Nucleus accumbens (tissue), 56 donors: ENCODE measurements at places on chromosomes 5 and 9.
A peak's percentile ranks its signal among the peaks of the same experiment; 100 is the strongest.

- no peak for DNase-seq
These were observed 245.4 kb downstream of the FBXL17 start for GRCh38 chr5:108136493-108136892.

GRCh38 chr5:151164687-151165392, 7.3 kb upstream of the ANXA6 start:
- DNase-seq = peak; percentile 34

DNA sequence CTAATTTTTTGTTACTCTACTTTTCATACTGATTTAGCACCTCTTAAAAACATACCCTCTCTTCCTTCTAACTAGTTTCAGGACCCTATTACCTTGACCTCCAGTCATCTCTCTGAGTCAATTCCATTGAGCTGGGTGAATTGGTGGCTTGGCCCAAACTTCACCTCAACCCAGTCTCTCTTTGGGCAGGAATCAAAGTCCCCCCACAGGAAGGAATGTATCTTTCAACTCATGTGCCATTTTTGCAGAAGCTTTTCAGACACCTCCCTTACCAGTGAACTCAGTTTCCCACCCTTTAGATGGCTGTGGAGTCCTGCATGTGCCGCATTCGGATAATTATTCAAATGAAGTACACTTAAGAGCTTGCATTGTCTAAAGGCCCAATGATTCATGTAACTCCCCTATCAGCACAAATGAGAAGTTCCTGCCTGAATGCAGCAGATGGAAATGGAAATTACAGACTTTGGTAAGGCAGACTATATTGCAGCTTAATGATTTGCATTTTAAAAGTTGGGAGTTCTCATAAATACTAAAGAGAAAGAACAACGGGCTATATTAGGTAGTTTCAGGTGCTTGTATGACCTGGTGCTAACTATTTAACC, 693.5 kb downstream of the PTPRD start:
- no peak for DNase-seq

GRCh38 chr5:159877894-159878448, 38.3 kb upstream of the ADRA1B start:
- DNase-seq = peak; percentile 12

- no peak for DNase-seq
These were observed 76.8 kb upstream of the CDK20 start for GRCh38 chr9:88051138-88051537.

DNA sequence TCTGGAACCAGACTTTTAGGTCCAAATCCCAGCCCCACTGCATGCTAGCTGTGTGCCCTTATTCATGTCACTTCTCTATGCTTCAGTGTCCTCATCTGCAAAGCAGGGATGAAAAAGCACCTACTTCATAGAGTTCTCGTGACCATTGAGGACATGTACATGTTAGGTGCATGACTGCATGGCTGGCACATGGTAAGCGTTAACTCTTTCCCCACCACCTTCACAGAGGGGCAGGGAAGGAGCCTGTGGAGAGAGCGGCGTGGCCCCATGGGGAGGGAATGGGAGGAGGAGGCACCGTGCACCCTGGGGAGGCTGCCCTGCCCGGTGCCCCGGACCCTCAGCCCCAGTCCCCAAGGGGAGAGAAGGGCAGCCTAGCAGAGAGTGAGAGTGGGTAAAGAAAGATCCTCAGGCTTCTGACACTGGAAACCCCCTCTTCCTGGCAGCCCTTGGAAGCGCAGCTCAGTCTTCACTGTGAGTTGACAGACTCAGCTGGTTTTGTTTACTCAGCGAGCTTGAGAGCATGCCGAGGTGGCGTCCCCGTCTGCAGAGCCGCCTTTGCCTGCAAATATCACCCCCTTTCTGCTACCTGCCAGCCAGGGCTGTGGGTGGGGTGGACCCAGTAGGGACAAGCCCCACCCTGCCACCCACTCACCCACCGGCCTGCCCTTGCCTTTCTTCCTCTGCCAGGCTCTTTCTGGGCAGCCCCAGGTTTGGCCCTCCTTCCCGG, 10.6 kb upstream of the ANGPTL2 start:
- no peak for DNase-seq

DNA sequence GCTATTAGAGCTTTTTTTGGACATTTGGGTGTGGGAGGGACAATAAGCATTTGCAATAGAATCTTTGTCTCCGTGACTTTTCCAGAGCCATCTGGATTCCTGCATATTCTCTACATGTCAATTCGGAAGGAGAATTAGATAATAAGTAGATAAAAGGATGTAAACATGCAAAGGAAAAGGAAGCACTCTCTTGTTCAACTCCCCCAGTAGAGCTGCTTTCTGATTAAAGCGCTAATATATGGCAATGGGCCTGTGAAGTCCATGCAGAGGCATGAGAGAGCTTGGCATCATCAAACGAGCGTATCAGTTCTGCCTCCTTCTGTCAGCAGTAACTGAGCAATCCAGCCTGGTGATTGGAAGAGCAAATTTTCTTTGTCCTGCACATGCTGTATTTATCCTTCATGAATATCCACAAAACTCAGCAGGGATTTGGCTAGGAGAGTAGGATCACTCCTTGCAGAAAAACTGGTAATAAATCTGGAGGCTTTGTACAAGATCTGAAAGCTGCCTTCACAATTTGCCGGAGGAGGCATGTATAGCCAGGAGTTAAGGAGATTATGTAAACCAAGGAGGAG, 1752.9 kb downstream of the MAT2B start:
- DNase-seq = no peak

DNA sequence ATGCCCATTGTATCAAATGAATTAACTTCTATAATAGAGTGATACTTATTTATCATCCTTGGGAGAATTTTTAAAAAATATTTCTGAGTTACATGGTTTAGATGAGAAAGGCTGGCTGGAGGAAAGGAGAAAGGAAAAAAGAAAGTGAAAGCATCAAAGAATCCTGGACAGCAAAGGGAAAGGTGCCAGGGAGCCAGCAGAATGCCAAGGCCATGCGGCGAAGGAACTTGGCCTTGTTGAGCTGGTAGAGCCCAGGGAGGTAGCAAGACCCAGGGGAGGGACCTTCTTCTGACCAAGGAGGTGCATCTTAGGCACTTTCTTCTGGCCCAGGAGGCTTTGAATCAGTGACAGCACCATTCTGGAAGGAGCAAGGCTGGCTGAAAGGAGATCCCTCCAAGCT, 240.5 kb downstream of the ENC1 start:
- DNase-seq = no peak

DNA sequence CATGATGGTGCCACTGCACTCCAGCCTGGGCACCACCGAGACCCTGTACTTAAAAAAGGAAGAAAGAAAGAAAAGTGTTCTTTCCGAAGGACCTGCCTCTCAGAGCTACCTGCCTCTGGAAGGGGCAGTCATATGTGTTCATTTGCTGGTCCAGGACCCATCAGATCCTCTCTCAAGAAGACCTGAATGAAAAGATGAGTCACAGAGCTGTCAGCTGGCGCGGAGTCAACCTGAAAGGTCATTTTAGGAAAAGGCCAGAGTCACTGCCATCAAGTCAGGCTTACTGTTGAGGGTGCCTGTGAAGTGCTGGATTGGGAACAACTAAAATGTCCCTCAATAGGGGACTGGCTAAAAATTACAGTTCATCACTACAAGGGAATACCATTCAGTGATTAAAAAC, 14.9 kb upstream of the HRH2 start:
- no peak for DNase-seq

DNA sequence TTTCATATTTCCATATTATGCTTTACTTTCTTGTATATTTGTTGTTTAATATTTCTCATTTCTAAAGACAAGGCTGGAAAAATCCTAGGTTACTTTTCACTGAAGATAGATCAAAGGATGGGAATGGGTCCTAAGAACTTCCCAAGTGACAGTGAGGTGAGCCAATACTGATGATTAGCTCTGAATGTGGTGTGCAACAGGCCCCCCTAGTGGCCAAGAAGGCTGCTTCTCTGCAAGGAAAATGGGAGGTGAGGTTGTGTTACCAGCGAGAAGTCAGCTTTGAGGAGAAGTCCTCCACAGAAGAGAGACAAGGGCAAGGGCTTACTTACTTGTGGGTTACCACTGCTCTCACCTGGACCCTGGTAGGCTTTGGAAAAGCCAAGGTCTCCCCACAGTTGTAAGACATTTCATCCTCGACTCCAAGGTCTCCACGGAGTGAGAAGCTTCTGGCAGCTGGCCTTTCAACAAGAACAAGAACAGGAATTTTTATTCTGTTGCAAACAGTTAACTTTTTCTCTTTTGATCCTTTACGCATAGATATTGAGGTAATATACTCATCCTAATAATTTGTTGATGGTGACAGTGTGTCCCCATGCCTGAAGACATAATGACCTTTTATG, 69.9 kb downstream of the MAMDC2 start:
- DNase-seq = peak; percentile 69

DNA sequence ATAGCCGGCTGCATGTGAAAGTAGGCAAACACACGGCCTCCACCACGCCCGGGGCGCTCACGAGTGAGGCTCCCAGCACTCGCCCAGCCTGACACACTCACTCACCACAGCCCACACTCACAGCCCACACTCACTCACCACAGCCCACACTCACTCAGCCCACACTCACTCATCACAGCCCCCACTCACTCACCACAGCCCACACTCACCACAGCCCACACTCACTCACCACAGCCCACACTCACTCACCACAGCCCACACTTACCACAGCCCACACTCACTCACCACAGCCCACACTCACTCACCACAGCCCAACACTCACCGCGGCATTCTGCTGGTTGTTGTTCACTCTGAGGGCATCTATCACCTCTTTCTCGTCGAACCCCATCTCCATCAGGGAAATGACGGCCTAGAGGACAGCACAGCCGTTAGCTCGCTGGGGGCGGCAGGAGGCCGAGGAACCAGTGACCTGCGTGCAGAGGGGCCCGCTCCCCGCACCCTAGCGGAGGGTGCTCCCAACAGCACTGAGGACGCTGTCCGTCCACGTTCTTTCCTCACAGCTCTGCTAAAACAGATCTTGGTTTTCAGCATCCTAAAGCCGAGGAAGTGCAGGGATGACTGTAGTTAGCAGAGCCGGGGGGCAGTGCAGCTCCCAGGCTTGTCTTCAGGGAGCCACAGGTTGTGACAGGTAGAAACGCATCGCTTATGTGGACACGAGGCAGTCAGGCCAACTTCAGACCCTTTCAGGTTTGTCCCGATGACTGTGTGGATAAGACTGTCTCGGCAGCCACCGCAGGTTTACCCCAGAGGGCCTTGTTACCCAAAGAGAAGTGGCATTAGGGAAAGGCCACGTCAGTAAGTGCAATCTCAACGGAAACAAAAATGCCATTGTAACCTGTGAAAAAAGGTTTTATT, 21.6 kb downstream of the UBAC1 start:
- no peak for DNase-seq

DNA sequence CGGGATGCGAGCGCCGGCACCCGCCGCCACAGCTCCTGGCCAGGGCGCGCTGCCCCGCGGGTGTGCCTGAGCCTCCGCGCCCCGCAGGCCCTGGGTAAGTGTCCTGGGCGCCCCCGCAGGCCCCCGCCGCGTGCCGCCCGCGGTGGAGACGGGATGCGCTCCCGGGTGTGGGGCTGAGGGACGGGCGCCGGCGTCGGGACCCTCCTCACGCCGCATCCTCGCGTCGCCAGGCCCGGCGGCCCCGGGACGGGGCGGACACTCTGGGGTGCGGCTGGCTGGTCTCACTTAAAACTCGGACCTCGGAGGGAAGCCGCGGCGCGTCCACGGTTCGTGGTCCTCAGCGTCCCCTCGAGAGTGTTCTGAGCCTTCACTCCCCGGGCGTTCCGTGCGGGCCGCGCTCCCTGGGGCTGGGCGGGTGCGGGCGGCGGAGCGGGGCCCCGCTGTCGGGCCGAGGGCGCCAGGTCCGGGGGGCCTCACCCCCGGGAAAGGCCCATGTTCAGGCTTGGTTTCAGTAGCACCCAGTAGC, 275 bp downstream of the AHRR start:
- DNase-seq = no peak

GRCh38 chr9:29775491-29775890, 2202.2 kb upstream of the C9orf72 start:
- no peak for DNase-seq

- DNase-seq = no peak
These were observed 210.8 kb downstream of the TRPM3 start for GRCh38 chr9:70910598-70910997.

DNA sequence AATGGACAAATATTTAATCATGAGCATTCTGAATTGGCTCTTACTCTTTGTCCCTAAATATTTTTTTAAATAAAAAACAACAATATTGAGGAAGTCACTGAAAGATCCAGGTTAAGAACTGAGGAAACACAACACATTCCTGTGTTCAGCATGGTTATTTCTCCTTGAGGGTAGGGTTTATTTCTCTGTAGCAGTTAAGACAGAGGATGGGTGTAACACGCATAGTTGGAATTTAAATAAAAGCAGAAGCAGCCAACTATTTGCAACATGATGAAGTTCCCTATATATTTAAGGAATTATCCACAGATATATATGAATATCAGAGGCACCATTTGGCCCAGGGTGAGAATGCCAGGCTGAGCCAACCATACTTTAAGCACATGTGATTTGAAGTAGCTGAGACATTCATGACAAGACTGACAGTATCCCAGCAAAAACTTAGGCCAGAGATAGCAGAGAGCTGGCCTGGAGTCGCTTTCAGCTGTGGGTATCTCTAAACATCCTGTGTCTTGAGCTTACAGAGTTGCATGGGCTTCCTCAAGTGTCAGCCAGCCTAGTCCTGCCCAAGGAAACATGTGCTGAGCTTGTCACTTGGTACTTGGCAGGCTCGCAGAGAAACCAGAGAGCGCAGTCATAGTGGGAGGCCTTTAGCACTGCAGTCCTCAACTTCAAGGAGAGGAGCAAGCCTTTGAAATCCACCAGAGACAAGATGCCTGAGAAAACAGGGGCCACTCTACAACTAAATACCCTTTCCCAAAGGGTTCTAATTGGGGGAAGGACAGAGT, 43.6 kb downstream of the SEMA5A start:
- DNase-seq = no peak

- DNase-seq = no peak
These were observed 13.3 kb upstream of the MRPS30 start for GRCh38 chr5:44795496-44795895.

DNA sequence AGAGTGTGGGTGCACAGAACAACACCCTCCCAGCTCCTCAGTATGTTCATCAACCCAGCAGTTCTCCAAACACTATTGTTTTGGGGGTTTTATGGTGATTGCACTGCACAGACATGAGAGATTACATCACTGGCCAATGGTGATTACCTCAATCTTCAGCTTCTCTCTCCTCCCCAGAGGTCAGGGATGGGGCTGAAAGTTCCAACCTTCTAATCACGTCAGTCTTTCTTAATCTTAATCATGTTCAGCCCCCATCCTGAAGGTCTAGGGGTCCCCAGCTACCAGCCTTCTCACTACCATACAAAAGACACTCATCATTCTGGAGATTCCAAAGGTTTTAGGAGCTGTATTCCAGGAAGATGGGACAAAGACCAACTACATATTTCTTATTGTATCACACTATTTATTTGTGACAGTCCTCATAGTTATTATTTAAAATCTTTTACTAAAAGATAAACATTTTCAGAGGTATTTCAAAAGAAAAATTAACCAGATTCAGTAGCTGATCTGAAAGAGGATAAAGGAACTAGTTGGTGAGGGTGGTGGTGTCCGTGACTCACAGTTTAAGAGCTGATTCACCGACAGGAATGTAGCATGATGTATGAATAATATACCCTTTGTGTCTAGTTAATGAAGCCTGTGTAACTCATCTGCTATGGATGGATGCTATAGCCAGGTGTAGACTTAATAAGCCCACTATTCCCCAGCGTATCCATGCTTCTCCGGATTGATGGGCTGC, 35.6 kb downstream of the RASEF start:
- DNase-seq = no peak
